Left renal pelvis (tissue), 4 donors: ENCODE measurements at places on chromosomes 3 and 15.

- no peak for DNase-seq
These were observed 52.7 kb downstream of the MITF start for GRCh38 chr3:69791919-69792399.

DNA sequence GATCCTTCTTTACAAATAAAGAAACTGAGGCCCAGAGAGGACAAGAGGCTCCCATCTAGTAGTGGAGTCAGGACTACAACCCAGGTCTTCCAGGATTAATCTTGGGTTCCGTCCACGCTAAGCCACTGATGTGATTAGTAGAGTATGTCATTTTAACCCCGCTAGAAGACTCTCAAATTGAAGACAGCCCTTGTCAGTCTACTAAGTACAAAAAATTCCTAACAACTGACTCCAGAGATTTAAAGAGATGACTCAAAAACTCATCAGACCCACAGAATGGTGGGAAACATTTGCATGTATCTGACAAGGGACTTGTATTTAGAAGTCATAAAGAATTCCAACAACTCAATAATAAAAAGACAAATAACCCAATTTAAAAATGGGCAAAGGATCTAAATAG, 145.3 kb downstream of the CNTN3 start:
- DNase-seq: no peak

- DNase-seq: no peak
These were observed 8.5 kb downstream of the SEC61A1 start for GRCh38 chr3:128060473-128061381.

DNA sequence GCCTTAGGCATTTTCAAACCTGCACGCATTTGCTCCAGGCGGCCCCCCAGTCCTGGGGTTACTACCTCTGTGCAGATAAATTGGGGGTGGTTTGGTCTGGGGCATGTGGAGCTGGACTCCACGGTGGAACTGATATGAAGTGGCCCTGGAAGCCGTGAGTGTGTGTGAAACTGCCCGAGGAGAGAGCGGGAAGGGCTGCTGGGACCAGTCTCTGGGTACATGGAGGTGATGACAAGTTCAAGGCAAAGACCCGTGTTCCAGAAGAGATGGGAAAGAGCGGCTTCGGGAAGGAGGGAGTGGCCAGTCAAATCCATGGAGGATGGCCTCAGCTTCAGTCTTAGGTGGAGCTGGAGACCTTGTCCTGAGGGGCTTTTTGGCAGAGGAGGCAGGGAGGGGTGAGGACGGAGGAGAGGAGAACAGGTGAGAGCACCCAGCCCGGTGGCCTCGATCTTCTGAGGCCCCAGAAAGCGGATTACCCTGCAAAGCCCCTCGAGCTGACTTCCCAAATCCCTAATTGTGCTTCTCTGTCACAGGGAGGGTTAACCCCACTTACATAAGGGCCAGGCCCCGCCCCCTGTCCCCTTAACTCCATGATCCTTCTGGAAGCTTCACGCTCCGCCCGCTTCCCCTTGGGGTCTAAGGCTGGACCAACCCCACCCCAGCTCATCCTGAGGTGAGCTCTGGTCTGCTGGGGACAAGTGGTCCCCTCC, 1.9 kb upstream of the NR2E3 start:
- DNase-seq: no peak

- DNase-seq: no peak
These were observed 496.1 kb downstream of the FOXP1 start for GRCh38 chr3:71087143-71088018.

DNA sequence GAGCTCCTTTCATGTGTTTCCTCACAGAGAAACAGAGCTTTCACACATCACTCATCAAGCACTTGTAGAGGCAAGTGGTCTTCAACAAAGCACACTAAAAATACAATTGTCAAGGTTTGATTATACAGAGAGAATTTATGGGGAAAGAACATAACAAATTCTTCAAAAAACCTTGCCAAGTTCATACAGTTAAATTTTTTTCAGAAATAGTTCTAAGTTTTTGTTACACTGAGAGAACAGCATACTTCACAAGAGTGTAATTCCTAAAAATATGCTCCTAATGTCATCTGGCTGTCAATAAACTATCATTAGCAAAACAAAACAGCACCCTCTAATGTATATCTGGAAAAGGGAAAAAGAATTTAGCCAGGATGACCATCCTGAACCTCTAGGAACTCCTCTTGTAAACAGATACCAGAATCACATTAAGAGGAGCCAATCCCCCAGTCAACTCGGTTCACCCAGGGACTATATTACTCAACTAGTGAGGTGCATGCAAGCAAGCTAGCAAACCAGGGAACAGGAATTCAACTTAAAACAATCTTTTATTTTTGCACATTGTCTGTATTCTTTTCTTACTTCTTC, 63.3 kb downstream of the RAD18 start:
- no peak for DNase-seq

- no peak for DNase-seq
These were observed 107.0 kb downstream of the ETFA start for GRCh38 chr15:76204109-76204845.

DNA sequence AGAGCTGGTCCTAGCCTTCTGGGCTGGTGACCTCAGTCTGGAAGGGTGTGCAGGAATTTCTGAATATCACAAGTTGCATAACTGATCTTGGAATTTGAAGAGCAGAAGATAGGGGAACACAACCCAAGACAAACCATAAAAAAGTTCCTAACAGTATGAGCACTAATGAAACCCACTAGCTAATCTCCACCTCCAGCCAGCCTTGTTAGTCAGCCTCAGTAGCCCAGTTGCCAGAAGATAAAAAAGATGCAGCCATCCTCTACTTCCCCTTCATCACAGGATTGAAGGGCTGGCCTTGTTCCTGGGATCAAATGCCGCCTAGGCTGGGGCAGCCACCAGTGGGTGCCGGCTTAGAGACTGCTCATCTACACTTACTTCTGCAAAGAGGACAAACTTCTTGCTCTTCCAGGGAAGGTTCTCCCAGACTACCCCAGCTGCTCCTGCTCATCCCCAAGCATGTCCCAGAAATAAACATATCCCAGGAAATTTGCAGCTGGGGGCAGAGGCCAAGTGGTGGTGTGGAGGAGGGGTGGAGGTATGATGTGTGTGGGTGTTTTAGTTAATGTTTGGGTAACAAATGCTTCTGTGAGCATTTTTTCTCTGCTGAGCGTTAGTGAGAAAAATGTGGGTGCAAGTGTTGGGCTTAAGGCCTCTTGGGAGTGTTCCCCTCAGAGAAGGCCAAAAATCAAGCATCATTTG, 9.2 kb upstream of the ITGA11 start:
- DNase-seq: no peak

GRCh38 chr3:137641879-137642704, 122.0 kb upstream of the SOX14 start:
- no peak for DNase-seq

DNA sequence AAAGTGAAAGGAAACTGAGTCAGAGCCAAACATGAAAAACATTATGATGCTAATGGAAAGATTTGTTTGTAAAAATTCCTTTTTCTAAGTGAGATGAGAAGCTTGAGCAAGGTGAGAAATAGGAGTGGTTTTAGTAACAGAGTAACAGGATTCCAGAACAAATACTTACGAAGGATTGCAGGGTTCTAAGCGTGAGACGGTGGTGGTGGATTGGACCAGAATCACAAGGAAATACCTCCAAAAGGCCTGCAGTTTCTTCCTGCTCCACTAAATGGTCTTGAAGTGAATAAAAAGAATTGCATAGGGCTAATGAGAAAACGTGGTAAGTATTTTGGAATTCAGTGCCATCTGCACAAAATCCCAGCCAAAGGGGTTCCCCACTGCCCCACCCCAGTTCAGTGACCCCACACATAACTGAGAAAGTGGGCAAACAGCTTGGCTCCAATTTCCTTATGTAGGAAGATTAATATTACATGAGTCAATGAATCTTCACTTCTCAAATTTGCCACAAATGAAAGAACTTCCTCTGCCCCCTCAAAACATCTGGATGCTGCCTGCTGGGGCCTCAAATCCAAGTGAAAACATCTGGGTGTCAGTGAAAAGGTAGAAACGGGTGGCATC, 283.8 kb upstream of the NR2F2 start:
- DNase-seq: no peak

DNA sequence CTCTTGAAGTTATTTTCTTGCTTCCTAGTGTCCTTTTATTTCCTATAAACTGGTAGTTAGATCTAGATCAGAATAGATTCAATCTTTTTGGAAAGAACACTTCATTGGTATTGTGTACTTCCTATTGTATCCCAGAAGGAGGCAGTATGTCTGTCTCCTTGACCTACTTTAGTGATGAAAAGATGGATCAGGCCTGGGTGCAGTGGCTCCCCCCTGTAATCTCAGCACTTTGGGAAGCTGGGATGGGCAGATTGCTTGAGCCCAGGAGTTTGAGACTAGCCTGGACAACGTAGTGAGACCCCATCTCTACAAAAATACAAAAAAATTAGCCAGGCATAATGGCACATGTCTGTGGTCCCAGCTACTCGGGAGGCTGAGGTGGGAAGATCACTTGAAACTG, 12.0 kb downstream of the BSN start:
- DNase-seq: no peak

- no peak for DNase-seq
These were observed 77.0 kb downstream of the KLF13 start for GRCh38 chr15:31403606-31404005.

DNA sequence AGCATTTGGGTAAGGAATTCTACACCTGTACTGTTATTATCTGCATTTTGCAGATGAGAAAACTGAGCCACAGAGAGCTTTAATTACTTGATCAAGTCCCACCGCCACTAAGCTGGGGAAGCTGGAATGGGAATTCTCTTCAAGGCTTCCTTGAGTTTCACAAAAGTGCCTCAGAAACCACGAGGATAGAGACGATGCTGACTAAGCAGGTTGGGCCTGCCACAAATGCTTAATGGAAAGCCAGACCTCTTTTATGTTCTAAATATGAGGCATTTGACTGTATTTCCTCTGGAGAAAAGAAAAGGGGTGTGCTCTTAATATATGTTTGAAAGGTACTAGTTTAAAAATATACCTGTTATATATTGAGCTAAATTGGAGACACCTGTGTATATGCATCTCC, 34.7 kb downstream of the ADAMTS9 start:
- no peak for DNase-seq

GRCh38 chr3:143586576-143586975, 261.7 kb downstream of the SLC9A9 start:
- no peak for DNase-seq

GRCh38 chr3:152574461-152575079, 260.4 kb upstream of the P2RY1 start:
- DNase-seq: no peak

GRCh38 chr3:186517218-186517617, 27.0 kb downstream of the CRYGS start:
- no peak for DNase-seq

DNA sequence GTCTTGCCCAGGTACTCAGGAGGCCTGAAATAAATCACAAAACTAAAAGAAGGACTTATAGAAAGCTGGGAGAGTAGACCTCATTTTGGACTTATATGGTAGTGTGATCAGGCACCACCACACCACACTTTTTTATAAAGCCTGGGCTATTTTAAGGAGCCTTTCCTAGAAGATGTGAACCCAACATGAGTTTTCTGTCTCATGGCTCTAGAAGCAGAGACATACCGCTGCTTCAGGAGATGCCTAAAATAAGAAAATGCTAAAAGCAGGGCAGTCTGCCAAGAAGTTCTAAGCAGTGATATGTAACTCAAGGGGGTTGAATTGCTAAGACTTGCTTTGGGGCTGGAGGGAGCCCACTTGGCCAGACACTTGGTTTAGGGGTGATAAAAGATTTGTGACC, 49.6 kb downstream of the SUMF1 start:
- DNase-seq: no peak

- DNase-seq: no peak
These were observed 93.8 kb upstream of the KBTBD8 start for GRCh38 chr3:66904336-66904735.

- no peak for DNase-seq
These were observed 602 bp upstream of the BAHD1 start for GRCh38 chr15:40439960-40440742.

DNA sequence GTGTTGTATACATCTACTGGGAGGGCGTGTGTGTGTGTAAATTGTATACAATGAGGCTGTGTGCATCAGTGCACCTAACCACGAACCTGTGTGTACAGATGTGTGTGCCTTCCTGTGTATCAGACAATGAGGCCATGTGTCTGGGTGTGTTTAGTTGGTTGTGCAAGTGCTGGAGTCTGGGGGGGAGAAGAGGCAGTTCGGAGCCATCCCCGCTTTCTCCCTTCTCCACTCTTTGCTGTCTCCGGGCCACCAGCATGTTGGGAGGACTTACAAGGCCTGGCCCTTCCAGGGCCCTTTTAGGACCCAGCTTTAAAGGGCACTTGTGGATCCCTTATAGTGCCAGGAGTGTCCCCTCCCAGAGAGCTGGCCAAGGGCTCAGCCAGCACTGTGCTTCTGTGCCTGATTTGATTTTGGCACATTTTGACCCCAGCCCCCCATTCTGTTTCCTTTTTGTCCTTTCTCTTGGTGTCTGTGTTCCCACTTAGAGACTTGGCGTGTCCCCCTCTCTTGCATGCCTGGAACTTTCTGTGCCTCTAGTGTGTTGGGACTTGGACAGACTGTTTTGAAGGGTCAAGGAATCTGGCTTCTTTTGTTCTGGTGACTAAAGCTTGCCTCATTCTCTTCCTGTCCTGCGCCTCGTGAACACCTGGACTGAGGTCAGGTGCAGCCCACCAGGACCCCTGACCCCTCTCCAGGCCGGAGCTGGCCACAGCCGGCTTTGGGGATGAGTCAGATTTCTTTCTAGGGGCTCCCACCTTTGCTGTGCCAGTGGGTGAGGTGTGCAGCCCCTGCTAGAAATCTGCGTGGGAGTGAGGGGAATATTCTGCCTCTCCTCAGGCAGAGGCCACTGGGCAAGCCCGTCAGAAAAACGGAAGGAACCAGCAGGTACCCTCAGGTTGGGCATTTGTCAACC, 1.5 kb downstream of the CTDSPL start:
- no peak for DNase-seq

DNA sequence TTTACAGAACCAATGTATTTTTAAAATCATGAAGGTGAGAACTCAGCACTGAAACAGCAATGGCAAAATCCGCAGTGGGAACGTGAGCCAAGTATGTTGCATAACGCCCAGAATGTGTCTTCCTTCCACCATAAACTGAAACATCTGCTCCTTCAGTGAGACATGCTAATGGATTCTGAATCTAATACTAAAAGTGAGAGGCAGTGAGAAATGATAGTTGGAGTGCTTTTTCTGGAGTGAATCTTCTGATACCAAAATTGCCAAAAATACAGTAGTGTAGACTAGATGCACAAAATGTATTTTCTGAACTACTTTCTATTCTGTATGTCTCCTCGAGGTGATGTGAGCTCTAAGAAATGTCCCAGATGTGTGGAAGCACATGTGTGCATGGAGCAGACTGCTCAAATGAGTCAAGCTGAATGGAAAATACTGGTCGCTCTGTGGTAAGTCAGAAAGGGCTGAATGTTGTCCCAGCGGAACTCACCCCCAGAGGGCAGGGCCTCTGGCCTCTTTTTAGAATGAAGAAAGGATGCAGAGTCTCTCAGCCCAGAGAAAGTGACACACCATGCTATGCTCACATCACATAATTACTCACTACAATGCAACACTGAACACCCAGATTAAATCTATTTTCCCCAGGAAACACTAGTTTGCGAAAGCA, 73.0 kb downstream of the ATP10A start:
- DNase-seq: no peak

DNA sequence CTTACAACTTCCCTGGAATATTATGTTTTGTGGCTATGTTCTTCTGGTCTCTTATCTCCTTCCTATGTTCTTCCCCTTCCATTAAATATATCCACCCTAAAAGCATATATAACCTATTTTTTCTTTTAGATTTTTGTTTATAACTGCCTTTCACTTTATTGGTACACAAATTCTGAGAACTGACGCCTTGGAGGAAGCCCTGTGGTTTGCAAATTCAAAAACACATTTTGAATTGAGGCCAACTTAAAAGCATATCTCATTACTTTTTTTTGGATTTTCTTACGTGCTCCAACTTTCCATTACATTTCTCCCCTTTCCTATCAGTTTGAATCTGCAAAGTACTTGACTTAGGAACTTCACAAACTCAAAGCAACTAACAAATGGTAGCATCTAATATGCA, 15.3 kb upstream of the COLQ start:
- DNase-seq: no peak
